ENCODE measurements at places on chromosomes 6 and 20. TPM values are rescaled to one million over a fixed set of nuclear protein-coding genes. Genes with fewer than 3 reads are reported as not detected.

The FAM83C gene
- total RNA-seq = not detected

GRCh38 chr6:2655844-2656433 lies 94.8 kb downstream of the MYLK4 start:
- no peak for DNase-seq

The ENPP3 gene
- 0.64 TPM for total RNA-seq

GRCh38 chr6:151291722-151292059 lies 51.9 kb downstream of the AKAP12 start:
- DNase-seq = no peak

The LTB gene
- not detected for total RNA-seq

GRCh38 chr6:16868968-16869367 lies 107.7 kb upstream of the ATXN1 start:
- no peak for DNase-seq

The ADGRF5 gene
- total RNA-seq = 8.0 TPM

The HCRTR2 gene
- 10.2 TPM for total RNA-seq

DNA sequence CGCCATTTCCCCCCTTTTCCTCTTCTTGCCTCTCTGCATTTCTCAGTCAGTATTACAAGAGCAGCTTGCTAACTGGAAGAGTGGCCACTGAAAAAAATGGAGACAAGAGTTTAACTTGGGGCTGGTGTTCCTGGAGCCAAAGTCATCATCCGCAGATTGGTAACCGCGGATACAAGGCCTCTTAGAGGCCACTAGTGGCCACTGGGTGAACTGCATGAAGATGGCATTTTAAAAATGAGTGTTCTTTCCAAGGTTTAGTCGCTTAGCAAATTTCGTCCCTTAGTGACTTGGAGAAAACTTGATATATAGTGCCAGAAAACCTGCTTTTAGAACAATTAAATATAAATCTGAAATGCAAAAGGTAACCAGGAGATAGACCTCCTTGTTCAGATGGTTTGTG lies 4.8 kb downstream of the F13A1 start:
- peak; percentile 39 for DNase-seq

DNA sequence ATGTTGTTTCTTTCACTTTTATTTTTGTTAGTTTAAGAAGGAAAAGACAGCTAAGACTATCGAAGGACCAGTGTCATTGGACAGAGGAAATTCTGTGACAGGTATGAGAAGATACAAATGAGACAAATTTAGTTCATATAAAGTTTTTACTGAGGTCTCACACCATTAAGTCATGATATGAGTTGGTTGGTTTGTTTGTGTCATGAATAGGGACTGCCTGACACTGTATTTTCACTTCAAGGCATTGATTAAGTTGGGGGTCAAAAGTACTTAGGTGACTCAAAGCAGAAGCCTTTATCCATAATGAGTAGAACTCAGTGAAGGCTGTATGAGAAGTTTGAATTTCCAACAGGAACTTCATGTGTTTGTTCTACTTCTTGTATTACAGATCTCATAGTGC lies 21.3 kb upstream of the HIVEP2 start:
- no peak for DNase-seq

The JPH2 gene
- total RNA-seq = 0.36 TPM

- no peak for DNase-seq
Observed at GRCh38 chr6:157993076-157993475, 11.4 kb downstream of the SYNJ2 start.

DNA sequence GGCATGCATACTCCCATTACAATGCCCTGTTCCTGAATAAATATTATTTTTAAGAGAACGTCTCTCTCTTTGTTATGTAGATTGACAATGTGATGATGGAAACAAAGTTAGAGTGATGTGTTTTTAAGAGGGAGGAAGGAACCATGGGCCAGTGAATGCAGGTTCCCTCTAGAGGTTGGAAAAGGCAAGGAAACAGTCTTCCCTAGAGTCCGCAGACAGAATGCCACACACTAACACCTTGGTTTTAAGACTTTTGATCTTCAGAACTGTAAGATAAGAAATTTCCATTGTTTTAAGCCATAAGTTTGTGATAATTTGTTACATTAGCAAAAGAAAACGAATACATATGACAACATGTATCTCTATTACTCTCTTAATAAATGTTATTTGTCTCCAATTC lies 4.7 kb upstream of the CENPW start:
- no peak for DNase-seq

DNA sequence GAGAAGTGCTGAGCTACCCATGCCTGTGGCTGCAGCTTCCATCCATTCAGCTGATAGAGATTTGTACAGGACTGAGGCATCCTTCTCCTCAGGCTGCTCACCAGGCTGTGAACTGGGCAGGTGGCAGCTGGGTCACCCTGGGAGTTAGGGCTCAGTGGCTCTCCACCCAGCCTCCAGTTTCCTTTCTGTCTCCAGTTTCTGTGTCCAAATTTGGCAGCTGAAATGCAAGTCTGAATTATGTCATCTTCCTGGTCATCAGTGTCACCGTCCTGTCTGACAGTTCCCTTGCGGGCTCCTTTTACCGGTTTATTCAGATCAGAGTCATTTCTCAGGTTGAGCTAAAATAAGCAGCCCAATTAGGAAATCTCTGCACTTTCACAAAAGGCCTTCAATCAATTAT lies 93.3 kb downstream of the EDN1 start:
- DNase-seq = no peak

DNA sequence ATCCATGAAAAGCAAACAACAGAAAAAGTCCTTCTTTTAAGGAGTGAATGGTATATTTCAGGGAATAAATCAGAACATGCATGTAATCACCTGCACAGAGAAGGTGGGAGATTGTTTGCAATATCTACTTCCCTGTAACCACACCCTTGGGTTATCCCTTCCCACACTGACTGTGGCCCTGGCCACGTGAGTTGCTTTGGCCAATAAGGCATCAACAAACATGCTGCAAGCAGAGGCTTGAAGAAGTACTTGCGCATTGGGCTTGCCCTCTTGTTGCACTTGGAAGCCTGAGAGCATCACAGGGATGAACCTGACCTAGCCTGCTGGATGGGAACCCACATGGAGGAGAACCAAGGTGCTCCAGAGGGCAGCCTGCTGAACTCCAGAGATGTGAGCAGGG lies 208.5 kb downstream of the PTPRT start:
- no peak for DNase-seq

DNA sequence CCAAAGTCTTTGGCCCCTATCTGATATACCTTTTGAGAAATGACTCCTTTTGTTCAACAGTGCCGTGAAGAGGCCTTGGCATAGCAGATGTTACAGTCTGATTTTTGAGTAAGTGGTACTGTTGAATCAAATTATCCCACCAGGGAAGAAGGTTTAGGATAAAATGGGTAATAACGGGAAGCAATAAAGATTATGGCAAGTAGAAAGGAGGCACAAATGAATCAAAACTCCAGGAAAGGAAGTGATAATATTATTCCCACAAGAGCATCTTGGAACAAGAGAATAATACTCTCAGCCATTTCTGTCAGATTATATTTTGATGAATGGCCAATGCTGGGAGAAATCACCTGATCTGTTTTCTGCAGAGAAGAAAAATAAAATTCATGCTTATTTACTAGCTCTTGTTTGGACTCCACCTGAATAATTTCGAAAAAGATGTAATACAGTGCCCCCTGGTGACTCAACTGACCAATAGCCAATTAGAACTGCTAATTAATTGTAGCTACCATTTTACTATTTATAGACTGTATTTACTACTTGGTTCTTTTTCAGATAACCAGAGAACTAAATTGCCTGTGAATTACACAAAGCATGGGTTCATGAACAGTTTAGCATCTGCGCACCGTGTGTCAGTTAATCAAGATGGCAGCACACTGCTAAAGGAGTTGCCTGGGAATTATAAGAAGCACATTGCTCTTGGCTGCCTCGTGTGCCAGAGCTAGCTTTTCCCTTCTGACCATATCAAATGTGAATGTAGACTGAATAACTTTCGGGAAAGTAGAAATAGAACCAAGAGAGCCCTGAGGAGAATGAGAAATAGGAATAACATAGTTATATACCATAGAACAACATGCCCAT lies 78.5 kb upstream of the TRDN start:
- no peak for DNase-seq

DNA sequence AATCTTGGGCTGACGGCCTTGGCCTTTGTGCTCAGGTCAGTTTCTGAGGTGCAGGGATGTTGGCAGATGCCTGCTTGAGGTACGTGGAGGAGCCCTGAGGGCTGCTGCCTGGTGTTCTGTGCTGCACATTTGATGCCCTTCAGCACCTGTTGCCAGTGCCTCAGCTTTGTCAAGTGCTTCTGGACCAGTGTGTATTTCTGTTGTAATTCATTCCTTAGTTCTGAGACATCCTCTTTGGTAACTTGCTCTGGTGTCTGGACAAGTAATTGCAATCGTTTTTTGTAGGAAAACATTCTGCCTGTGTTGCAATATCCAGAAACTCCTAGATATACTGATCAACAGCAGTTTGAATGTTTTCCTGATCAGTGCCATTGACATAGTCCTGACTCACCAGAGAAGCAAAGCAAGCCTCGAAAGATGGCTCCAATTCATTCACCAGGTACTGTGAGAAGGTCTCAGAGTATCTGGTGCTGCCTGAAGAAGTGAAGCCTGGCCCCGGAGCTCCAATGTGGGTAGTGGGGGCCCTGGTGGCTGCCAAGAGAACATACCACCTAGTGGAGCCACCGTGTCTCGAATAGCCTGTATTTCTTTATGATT lies 26.7 kb downstream of the ZNF337 start:
- no peak for DNase-seq

The SRSF12 gene
- total RNA-seq = 38.0 TPM

DNA sequence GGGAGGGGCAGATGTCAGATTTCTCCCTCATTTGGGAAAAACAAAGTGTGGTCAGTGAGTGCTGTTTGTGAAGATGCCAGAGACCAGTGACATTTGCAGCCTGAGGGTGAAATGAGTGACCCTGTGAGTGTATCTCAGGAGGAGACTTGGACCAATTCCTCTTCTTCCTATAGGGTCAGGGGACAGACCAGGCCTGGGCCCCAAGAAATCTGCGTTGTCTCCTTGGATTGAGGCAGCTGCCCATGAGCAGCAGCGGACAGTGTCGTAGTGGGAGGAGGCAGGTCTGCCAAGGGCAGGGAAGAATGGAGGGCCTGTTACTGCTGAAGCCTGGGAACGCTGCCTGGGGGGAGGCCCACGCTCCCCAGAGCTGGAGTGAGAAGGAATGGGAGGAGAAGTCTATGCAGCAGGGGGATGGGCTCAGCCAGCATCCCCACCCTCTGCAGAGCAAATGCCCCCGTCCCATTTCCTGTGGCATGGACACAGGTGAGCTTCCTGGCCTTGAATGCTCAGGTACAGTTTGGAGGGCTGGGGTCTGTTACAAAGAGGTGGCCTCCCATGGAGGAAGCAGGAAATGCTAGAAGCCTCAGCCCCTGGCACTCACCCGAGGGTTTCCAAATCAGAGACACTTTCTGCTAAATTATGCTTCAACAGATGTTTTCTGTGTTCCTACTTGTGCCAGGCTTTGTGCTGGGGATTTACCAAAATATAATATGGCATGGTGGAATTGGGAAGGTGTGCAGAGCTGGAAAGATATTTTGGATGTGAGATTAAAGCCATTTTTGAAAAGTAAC lies 29.8 kb downstream of the DAAM2 start:
- DNase-seq = peak; percentile 19

DNA sequence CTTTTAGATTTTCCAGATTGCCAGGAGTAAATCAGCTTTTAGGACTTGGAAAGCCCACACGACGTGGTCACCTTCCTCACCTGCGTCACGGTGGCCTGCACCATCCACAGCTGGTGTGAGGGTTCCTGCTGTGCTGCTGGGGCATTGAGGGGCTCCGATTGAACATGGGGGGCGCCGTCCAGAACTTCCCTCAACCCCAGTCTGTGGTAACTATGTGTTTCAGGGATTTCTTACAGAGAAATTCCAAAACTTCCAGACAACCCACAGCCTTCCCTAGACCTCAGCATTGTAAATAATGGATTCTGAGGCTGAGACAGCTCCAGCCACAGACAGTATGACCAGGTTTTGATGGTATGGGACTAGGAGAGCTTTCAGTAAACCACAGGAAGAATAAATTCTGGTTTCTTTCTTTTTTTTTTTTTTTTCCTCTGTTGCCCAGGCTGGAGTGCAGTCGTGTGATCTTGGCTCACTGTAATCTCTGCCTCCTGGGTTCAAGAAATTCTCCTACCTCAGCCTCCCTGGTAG lies 46.7 kb upstream of the IRF4 start:
- no peak for DNase-seq

- no peak for DNase-seq
Observed at GRCh38 chr6:72420409-72420808, 201.5 kb upstream of the KCNQ5 start.

The MAFB gene
- total RNA-seq = 4.0 TPM

- no peak for DNase-seq
Observed at GRCh38 chr6:3808759-3809514, 40.2 kb upstream of the FAM50B start.

The DACT2 gene
- total RNA-seq = 1.1 TPM

GRCh38 chr6:124983383-124984083 lies 21.3 kb downstream of the RNF217 start:
- no peak for DNase-seq

The SLC22A23 gene
- total RNA-seq = 40.4 TPM

The ATP6V1G2 gene
- total RNA-seq = 48.2 TPM

DNA sequence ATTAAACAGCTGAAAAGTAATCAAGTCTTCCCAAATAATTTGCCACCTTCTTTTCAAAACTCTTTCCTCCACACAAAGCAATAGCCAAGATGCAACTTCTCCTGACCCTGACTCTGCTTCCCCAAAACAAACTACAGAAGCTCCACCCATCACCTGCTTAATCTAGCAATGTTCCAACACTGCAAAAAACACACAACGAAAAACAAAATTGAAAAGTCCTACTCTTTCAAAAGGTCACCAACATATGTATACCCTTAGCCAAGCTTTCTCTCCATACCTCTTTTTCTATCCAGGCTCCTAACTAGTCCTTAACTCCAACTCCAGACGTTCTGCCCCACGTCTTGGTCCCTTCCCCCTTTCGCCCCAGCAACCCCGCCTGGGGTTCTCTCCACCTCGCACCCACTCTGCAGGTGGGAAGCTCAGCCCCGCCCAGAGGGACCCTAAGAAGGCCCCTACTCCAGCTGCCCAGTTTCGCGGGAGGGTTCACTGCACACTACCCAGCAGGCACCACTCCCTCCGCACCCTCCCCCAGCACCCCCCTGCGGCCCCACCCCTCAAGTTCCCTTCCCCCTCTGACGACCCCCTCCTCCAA lies 717 bp downstream of the CSNK2A1 start:
- DNase-seq = no peak

DNA sequence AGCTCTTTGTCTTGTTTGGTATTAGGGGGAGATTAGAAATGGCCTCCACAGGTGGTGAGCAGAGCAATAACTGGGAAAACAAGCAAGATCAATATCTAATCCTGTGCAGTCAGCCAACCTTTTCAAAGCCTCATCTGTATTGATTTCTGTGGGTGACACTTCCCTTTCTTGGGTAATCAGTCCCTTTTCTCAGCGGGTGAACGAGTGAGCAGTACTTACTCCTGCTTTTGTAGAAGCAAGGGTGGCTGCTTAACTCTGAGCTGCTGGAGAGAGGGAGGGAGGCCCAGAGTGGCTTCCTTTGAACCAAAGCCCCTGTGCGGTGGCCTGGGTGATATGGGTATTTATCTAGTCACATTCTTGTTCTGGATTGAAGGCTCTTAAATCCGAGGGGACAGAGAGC lies 254.8 kb upstream of the CHD6 start:
- no peak for DNase-seq

GRCh38 chr6:118985123-118985830 lies 50.3 kb upstream of the MCM9 start:
- no peak for DNase-seq

The OR2B6 gene
- total RNA-seq = not detected

Data from cerebellum (tissue), 4 donors.